ENCODE measurements at places on chromosomes 4 and X.

DNA sequence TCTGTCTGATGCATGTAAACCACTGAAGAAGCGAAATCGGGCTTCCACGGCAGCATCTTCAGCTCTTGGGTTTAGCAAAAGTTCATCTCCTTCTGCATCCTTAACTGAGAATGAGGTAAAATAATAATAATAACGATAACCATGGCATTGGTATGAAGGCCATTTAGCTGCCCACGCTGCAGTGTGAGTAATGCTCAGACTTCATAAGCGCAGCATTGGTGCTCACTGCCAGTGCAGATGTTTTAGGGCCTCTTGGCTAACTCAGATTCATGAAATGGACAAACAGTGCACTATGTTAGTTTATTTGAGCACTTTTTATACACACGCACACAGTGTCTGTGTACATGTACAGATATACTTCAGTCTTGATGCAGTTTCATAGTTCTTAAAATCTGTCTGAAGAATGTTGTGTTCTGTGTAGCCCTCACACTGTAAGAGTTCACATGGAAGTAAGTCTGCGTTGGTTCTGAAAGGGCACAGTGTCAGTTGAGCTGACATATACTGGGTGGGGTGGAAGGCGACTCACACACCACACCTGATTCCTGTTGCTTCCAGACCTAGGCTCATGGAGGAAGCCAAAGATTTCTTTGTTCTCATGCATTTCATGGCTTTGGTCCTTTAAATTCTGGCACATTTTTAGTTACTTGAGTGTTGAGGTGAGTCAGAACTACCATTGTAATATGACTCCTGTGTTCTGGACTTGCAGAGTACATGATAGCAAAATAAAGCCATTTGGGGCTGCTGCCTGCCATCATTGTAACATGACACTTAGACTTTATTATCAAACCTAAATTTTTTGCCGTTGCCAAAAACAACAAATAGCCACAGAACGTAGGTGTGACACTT lies 68.7 kb downstream of the NSD2 start:
- DNase-seq = no peak

DNA sequence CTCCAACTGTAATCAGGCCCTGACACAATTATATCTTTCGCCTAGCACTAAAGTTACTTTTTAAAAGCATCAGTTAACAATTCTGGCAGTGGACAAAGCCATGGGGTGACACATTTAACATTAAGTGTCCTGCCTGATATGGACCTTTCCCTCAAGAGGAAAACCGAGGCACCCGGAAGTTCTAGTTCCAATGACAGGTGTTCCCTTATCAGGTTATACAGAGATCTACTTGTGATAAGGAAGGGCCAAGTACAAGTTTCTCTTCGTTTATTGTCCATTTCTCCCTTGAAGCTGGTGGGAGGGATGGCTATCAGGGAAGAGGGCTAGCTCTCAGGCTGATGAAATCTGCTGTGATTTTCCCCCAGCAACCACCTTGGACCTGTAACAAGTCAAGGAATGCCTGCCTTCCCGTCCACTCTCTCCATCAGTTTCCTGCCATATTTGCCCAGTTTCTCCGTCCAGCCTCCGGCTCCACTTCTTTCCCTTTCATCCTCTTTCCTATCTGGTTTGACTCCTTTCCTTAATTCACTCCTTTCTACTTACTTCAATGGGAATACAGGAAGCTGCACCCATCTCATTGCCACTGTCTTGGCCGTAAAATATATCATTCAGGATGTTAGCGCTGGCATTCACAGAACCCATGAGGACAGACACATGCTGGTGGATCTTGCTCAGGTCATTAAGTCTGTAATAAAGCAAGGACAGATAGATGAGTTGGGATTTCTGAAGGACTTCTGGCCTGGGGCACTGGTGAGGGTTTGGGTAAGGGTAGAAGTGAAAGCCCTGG lies 95.0 kb downstream of the DGKK start:
- no peak for DNase-seq

DNA sequence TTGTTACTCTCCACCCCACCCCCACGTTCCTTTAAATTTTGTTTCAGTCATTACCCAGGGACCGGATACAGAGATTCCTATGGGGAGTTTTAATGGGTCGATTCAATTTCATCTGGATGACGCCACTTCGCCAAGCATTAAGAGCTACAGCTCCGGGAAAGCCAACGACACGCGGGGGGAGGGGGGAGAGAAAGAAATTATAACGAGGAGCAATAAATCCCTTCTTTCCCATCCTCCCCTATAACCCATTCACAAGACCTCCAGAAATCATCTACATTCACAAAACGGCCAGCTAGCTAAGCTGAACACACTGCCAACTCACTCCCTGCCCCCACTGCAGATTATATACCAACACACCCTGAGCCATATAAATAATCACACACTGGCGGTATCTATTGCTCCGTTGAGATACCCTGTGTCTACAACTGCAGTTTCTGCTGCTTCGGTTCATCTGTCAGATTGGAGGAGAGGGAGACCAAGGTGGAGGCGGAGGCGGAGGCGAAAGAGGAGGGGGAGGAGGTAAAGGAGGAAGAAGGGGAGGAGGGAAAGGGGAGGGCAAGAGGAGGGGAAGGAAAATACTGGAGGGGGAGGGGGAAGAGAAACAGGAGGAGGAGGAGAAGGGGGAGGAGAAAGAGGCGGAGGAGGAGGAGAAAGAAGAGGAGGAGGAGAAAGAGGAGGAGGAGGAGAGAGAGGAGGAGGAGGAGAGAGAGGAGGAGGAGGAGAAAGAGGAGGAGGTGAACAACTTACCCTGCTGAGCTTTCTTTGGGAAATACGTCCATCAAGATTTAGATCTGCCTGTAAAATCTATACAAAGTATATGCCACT lies 113.9 kb upstream of the VAMP7 start:
- no peak for DNase-seq

GRCh38 chrX:38515291-38515690 lies 46.1 kb upstream of the TSPAN7 start:
- no peak for DNase-seq

DNA sequence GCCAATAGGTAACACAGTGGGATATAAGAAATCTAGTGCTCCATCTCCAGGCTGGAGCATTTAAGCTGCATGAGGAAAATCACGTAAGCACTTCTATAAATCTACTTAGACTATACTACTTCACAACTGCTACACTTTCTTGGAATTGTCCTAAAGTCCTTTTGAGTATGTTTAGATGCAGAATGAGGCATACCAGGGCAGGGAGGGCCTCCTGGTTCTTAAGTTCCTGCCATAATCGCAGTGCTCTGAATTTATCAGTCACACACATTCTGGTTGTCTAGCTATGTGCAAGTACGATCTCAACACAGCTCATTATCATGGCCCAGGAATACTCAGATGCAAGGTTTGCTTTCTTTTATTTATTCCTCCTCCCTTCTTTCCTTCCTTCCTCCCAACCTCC lies 130.3 kb downstream of the GUCY2F start:
- no peak for DNase-seq

GRCh38 chr4:62145276-62145675 lies 945.1 kb downstream of the ADGRL3 start:
- DNase-seq = no peak

- DNase-seq = no peak
Observed at GRCh38 chr4:155411546-155411945, 34.8 kb upstream of the MAP9 start.
